GM13976 (cell line): ENCODE measurements at places on chromosomes 1 and 21.

- peak; percentile 59 for DNase-seq
These were observed 28.4 kb downstream of the ACP6 start for GRCh38 chr1:147641695-147642592.

DNA sequence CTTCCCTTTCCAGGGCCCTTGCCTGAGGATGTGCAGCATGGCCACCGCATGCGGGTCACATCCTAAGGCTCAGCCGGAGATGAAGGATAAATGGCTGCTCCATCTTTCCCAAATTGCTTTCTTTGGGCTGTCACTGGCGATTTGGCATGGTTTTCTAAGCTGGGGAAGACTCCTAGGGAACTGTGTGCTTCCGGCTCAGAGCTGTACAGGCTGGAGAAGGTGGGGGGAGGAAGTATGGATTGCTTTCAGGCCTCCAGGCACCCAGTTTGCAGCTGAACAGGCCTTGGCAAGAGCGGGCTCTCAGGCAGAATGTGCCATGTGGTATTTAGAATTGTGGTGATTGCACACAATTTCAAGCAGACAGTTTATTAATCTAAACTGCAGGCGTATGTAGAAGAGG lies 48.9 kb downstream of the TMEM53 start:
- no peak for DNase-seq

DNA sequence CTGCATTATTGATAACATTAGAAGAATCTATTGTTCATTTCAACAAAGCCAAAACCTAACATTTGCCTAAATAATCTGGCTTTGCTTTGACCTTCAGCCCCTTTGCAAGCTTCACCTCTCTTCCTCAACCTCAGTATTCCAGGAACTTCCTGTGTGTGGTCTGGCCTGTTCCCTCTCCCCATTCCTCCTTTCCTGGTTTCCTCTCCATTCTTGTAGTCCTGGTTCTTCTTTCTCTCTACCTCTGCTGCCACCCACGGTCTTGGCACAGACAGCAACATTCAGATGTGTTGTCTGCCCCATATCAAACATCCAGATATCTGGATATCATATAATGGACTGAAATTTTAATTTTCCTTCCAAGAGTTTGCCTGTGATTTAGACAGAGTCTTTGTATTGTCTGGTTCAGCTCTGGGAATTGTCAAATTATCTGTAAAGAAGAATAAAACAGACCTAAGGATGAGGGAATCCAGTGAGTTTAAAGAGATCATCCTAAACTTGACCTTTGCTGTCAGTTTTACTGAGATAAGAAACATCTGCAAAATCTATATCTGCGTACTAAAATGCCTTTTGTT lies 148.1 kb upstream of the KCTD3 start:
- no peak for DNase-seq

GRCh38 chr1:167555971-167556714 lies 2.6 kb upstream of the CREG1 start:
- DNase-seq, result peak; percentile 60

DNA sequence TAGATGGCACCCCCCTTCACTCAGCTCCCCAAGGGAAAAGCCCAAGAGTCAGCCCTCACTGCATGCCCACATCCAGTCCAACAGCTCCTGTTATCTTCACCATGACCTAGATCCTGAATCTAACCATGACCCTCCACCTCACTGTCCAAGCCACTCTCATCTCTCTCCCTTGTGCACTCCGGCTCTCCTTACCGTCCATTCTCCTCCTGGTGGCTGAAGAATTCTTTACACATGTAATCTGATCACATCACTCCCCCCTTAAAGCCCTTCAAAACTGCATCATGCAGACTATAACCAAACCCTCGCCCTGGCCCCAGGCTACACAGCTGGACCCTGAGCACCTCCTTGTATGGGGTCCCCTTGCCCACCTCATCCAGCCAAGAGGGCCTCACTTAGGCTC lies 14.0 kb upstream of the PAQR7 start:
- no peak for DNase-seq

- no peak for DNase-seq
These were observed 34.1 kb upstream of the FHAD1 start for GRCh38 chr1:15212954-15213291.

GRCh38 chr1:22141554-22142314 lies 1.2 kb downstream of the WNT4 start:
- DNase-seq, result no peak

DNA sequence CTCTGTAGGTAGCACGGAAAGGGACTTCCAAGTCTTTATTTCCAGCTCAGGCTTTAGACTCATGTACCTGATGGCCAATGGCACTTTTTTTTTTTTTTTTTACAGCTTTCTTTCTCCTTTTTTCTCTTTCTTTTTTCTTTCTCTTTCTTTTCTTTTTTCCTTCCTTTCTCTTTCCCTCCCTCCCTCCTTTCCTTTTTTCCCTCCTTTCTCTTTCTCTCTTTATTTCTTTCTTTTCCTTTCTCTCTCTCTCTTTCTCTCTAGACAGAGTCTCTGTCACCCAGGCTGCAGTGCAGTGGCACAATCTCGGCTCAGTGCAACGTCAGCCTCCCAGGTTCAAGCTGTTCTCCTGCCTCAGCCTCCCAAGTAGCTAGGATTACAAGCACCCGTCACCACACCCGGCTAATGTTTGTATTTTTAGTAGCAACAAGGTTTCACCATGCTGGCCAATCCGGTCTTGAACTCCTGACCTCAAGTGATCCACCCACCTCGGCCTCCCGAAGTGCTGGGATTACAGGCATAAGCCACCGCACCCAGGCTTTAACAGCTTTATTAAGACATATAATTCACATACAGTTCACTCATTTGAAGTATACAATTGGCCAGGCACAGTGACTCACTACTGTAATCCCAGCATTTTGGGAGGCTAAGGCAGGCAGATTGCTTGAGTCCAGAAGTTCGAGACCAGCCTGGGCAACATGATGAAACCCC lies 5.1 kb upstream of the DCAF8 start:
- DNase-seq, result no peak

DNA sequence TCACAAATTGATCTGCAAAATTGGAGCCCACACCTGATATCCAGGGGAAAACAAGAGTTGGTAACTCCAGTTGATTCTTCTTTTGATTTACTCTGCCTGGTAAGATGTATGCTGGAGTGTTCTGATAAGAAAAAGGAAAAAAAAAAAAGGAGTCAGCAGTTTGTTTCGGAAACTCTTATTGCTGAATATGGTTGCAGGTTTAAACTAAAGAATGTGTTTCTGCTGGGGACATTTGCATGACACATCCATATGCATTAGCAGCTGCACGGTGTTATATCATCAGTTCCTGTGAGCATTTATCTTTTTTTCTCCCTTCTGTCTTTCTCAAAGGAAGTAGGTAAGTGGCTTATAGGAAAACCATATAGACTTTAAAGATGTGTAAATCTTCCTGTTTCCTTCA lies 418.5 kb upstream of the ESRRG start:
- DNase-seq, result no peak

GRCh38 chr1:41638086-41639024 lies 153.9 kb upstream of the EDN2 start:
- no peak for DNase-seq

DNA sequence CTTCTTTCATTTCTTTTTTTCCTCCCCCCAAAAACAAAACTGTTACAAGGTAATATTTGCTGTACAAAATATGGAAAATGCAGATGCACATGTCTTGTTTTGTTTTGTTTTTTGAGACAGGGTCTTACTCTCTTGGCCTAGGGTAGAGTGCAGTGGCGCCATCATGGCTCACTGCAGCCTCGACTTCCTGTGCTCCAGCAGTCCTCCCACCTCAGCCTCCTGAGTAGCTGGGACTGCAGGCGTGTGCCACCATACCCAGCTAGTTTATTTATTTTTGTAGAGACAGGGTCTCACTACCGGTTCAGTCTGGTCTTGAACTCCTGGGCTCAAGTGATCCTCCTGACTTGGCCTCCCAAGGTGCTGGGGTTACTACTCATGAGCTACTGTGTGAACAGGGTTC lies 15.5 kb downstream of the PRRC2C start:
- no peak for DNase-seq

DNA sequence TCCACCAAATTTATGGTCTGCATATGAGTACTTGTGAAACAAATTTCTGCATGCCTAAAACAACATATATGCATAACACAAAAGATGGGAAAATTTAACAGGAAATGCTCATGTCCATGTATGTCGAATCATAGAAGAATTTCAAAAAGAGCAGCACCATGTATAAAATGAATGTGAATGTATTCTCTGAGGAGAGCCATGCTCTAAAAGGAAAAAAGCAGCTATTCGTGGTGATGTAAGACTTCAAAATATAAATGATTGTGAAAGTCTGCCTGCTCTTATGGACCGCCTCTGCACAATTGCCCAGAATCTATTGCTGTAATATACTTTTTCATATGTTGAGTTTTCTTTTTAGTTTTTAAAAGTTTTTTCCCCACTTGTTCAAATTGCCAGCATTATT lies 66.8 kb downstream of the EPB41 start:
- DNase-seq, result no peak

- no peak for DNase-seq
These were observed 73.5 kb downstream of the CD46 start for GRCh38 chr1:207825409-207825695.

- DNase-seq, result no peak
These were observed 658.5 kb downstream of the USP25 start for GRCh38 chr21:16388291-16388690.

DNA sequence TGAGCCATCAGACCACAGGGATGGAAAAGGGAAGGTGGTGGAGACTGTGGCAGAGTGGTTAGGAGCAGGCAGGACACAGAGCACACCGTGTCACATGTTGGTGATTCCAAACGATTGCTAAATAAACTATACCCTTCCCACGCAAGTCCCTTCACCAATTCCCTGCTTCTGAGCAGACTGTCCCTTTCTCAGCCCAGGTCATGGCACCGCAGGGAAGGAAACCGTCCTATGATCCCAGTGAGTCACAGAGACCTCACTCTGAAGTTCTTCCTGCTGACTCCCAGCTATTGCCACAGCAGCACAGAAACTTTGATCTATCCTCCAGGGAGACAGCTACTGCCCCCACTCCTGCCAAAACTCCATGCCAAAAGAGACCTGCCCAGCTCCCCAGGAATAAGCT lies 19.2 kb downstream of the RIMS3 start:
- no peak for DNase-seq

- peak; percentile 41 for DNase-seq
These were observed 21.9 kb upstream of the IVNS1ABP start for GRCh38 chr1:185338719-185339622.
